ENCODE measurements at places on chromosomes 12 and 14.

DNA sequence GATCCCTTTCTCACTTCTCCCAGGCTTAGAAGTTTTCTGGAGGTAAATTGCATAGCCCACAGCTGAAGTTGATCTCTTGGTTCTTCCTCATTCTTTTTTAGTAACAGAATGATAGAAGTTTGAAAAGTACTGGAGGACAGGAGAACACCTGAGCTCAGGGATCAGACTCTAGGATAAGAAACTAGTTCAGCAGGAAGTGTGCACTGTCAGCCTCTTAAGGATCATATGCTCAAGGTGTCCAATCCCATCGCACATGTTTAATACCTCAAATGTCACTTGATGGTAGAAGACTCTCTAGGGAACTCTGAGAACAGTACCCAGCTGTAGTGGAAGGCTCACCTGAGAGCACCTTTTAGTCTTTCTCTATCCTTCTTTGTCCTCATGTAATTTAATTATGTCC, 14.7 kb upstream of the LIMA1 start:
- no peak for DNase-seq

- no peak for DNase-seq
Measured at GRCh38 chr12:110766311-110767154, 23.8 kb upstream of the PPP1CC start.

DNA sequence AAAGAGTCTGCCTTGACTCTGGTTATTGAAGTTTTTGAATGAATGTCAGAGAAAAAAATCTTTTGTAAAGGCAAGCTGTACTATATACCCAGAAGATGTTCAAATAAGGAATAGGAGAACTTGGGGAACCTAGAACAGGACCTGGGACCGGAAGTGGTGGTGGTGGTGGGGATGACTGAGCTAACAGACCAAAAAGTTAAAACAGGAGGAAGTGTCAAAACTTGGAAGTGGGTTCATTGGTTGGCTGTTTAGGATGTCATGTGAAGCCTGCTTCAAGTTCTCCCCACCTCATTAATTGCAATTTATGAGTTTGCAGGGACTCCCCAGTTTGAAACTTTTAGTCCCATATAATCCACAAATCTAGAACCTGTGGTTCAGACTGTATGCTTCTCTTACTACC, 26.2 kb downstream of the PLXNC1 start:
- DNase-seq, result no peak

DNA sequence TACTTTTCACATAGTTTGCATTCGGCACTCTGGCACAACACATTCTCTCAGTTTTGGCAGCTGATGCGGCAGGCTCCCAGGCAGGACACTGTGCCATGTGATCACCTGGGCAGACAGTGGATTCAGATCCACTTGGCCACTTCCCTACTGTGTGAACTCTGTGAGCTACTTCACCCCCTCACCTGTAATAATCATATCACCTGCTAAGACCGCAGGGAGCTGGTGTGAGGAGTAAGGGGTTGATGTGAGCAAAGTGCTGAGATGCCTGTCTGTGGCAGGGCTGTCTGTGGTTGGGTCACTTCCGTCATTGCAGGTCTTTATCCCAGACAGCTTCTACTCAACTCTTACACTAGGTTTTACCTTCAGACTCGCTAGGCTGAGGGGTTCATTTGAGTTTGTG, 50.4 kb upstream of the AMN start:
- DNase-seq, result no peak

DNA sequence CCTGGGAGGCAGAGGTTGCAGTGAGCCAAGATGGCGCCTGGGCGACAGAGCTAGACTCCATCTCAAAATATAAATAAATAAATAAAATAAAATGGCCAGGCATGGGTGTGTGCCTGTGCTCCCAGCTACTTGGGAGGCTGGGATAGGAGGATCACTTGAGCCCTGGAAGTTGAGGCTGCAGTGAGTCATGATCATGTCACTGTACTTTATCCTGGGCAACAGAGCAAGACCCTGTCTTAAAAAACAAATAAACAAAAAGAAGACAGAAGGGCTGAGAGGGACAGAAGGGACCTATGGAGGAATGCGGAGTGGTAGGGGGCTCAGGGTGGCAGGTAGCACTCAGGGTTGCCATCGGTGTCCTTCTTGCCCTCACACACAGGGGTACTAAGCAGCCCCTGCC, 40.8 kb downstream of the PRPF40B start:
- no peak for DNase-seq

GRCh38 chr12:105977652-105978051, 161.1 kb downstream of the NUAK1 start:
- no peak for DNase-seq

GRCh38 chr14:63854330-63854729, 1.5 kb downstream of the SYNE2 start:
- no peak for DNase-seq

DNA sequence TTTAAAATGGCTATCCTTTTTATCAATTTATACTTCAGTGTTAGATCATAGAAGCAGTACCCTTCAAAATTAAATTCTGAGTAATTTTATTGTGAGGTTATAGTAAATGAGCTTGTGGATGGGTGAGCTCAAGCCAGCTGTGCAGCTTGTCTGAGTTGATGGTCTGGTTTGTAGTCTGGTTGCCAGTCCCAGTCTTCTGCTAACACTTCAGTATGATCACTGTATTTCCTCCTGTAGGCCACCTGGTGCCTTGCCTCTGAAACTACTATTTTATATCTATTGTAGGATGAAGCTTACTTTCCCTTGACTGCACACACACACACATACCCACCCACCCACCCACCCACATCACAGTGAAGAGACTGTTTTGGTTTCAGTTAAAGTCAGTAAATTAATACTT, 496.4 kb downstream of the PCNX1 start:
- no peak for DNase-seq

DNA sequence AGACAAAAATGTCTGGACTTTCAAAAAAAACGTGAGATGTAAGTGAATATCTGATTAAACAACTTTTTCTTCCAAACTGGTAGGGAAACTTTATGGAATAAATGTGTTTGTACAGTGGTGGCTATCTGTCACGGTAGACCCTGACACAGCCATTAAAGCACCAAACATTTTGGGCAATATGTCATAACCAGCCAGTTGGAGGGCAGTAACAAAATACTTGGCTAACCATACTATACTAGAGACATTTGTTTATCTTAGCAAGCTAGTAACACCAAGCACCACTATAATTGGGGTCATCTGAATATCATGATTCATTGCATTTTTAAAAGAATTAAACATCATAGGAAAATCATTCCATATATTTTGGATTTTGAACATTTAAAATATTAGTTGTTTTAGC, 6.0 kb upstream of the MYF6 start:
- DNase-seq, result no peak

DNA sequence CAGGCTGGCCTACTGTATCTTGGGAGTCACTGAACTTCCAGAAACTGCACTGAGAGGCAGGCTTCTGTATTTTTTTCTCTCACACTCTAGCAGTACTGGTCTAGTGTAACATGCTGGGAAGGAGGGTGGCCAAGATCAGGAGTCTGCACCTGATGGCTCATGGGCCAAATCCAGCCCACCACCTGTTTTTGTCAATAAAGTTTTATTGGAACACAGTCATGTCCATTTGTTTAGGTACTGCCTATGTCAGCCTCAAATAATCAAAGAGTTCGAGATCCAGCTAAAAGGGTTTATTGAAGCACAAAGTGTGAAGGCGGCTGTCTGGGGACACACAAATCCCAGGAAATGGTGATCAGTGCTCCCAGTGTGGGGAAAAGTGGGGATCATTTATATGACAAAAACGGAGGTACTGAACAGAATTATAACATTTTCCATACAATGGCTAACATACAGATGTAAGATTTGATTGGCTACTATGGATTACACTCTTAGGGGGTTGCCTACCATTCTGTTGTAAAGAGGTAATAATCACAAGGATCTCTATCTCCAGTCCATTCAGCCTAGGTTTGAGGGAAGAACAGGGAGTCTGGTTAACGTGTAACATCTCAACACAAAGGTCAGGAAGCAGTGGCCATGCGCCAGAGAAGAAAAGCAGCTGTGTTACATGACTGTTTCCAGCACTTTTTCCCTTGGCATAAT, 12.9 kb downstream of the USP30 start:
- DNase-seq, result no peak

GRCh38 chr12:61916831-61917230, 343.4 kb upstream of the USP15 start:
- no peak for DNase-seq

GRCh38 chr14:76753541-76754198, 7.6 kb upstream of the VASH1 start:
- DNase-seq, result no peak

DNA sequence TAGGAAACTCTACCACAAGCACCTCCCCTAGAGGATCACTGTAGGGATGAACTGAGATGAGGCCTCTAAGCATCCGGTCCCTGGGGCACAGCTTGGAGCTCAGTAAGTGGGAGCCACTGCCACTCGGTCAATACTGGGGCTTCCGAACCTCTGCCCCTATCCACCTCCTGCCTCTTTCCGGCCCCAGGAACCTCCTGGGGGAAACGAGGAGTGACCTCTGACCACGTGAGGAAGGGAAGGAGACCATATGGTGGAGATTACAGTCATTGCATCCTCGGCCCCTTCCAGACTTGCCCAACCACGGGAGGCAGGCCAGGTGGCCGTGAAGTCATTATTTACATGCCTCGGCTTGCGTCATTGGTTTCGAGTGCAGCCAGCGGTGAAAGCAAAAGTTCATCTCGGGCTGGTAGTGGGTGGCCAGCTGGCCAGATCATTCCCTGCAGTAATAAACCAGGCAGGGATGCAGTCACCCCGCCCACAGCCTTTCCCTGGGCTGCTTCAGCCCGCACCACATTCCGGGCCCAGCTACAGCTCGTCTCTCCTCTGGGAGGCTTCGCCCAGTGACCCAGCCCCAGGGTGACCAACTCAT, 65.4 kb downstream of the C14orf132 start:
- no peak for DNase-seq

- DNase-seq, result no peak
Measured at GRCh38 chr14:85487215-85487614, 42.7 kb upstream of the FLRT2 start.

DNA sequence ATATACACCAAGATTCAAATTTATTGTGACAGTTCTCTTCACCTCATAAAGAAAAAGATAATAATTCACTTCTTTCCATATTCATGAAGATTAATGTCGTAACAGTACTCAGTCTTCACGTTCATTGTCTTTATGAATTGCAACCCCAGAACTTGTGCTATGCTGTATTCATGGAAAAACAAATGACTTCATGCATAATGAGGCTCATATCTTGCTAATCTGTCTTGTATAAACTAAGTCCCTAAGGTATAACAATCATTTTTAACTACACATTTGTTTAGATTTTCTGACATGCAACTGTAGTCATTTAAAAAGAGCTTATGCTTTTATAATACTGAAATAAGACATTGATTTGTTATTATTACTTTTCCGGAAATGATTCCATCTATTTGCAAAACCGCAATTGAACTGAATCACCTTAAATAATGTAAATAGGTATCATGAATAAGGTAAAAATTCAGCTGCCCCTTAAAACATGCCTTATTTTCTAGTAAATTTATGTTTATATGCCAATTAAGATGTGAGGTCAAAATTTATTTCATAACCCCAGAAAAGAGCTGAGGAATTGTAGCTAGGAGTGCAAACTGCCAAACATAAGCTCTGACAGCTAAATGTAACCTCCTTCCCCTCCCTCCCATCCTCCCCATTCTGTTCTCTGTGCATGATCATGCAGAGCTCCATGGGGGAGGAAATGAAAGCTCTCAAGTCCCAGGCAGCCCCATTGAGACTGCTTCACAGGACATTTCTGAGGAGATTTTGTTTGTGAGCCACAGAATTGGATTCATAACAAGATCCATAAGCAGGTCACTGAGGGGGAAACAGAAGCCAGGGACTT, 301.6 kb downstream of the ATP23 start:
- no peak for DNase-seq

- DNase-seq, result no peak
Measured at GRCh38 chr12:45336762-45337596, 121.1 kb downstream of the ANO6 start.

- DNase-seq, result no peak
Measured at GRCh38 chr14:101233391-101233790, 327.9 kb upstream of the DIO3 start.

GRCh38 chr14:29558516-29558915, 369.1 kb downstream of the PRKD1 start:
- DNase-seq, result no peak

GRCh38 chr14:72852194-72852593, 41.7 kb downstream of the DPF3 start:
- DNase-seq, result no peak

- DNase-seq, result no peak
Measured at GRCh38 chr14:41397926-41398325, 208.8 kb upstream of the LRFN5 start.

DNA sequence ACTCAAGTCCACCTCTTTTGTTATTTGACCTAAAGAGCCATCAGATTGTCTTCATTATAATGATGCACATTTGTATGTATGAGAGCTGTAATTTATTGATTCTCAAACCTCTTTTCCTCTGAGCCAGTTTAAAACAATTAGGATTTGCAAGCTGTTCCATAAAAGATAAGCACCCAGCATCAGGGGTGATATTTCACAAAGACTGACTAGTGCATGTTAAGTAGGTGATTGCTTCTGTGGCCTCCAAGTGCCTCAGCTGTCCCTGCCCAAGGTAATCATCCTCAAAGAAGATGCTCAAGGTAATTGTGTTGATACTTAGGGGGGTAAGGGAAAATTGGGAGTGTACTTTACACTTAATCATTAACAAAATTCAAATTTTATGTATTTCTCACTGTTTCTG, 18.2 kb downstream of the CEP128 start:
- DNase-seq, result no peak

- no peak for DNase-seq
Measured at GRCh38 chr12:64568298-64568697, 42.0 kb upstream of the RASSF3 start.

DNA sequence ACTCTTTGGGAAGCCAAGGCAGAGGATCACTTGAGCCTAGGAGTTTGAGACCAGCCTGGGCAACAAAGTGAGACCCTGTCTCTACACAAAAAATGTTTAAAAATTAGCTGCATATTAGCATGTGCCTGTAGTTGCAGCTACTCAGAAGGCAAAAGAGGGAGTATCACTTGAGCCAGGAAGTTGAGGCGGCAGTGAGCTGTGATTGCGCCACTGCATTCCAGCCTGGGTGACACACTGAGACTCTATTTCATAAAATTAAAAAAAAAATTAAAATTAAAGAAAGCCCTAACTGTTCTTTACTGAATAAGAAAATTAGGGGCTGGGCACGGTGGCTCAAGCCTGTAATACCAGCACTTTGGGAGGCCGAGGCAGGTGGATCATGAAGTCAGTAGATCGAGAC, 27.0 kb downstream of the SENP1 start:
- DNase-seq, result no peak

Data from D721Med (cell line).